MV-4-11 (cell line): ENCODE measurements at places on chromosomes 5 and 9.

GRCh38 chr9:76610011-76610352 lies 151.0 kb downstream of the GCNT1 start:
- DNase-seq, result peak; percentile 73

GRCh38 chr5:89769975-89770374 lies 639.6 kb downstream of the CETN3 start:
- no peak for DNase-seq

- peak; percentile 98 for DNase-seq
Measured at GRCh38 chr5:95646569-95647431, at the start of gene RFESD. Gene RFESD, plus strand, starts transcription at chr5:95646777. Its CDS starts 5,495 bp downstream, at chr5:95652272.

DNA sequence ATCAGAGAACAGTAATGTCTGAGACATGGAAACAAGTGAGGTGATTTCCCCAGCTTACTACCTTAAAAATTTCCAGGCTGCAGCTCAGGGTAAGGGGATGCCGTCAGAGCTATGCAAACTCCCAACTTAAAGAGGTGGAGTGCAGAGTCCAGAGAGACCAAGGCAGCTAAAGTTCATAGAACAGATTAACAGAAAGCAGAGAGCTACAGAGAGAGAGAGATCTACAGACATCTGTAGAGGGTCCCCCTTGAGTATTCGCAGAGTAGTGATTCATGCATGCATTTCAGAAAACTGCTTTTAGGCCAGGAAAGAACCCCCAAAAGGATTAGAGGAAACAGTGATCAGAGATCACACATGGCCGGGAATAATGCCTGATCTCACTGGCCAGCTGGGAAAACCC lies 306.2 kb upstream of the PUM3 start:
- no peak for DNase-seq

- DNase-seq, result no peak
Measured at GRCh38 chr5:96995419-96995818, 59.5 kb downstream of the LNPEP start.

DNA sequence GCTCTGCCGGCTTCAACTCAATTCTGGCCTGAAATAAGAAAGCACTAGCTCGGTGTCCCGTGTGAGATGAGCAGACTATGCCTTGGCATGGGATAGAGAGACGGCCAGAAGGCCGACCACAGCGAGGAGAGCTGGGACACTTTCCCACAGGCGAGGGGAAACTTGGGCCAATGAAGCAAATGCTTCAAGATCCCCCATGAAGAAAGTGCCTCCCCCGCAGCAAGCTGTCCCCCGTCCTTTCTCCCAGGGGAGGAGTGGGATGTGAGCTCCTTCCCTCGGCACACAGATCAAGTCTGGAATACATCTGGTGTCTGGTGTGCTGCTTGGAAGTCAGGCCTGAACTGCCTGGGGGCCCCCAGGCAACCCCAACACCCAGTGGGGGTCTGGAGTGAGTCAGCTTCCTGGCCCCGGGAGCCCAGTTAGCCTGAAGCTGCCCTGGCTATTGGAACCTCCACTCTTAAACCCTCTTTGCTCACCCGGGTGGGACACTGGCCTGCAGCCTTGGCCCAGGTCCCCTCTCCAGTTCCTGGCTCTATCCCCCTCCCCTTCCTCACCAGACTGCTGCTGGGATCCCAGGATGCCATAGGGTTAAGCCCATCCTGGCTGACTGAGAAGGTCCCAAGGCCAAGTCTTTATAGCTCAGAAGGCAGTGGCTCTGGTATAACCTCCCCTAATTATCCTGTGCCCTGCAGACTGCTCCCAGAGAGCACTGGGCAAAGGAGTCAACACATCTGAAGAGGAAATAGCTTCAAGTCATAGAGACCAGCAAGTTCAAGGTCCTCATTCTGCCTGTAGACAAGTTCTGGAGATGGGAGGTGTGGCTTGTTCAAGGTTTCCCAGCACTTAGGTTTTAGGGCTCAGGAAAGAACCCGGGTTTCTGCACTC lies 205.3 kb downstream of the TTLL11 start:
- DNase-seq, result no peak

GRCh38 chr5:96572864-96573512 lies 89.2 kb upstream of the CAST start:
- DNase-seq, result no peak

GRCh38 chr5:36040651-36041536 lies 25.8 kb downstream of the UGT3A2 start:
- no peak for DNase-seq

GRCh38 chr9:89466451-89467277 lies 31.2 kb downstream of the SEMA4D start:
- DNase-seq, result no peak

DNA sequence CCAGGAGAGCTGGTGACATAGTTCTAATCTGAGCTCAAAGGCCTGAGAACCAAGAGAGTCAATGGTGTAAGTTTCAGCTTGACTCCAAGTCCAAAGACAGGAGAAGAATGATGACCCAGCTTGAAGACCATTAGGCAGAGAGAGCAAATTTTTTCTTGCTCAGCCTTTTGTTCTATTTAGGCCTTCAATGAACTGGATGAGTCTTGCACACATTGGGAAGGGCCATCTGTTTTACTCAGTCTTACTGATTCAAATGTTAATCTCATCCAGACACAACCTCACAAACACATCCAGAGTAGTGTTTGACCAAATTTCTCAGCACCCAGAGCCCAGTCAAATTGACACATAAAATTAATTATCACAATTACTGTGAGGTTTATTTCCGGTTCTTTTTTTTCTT lies 7.1 kb upstream of the BTF3 start:
- no peak for DNase-seq

DNA sequence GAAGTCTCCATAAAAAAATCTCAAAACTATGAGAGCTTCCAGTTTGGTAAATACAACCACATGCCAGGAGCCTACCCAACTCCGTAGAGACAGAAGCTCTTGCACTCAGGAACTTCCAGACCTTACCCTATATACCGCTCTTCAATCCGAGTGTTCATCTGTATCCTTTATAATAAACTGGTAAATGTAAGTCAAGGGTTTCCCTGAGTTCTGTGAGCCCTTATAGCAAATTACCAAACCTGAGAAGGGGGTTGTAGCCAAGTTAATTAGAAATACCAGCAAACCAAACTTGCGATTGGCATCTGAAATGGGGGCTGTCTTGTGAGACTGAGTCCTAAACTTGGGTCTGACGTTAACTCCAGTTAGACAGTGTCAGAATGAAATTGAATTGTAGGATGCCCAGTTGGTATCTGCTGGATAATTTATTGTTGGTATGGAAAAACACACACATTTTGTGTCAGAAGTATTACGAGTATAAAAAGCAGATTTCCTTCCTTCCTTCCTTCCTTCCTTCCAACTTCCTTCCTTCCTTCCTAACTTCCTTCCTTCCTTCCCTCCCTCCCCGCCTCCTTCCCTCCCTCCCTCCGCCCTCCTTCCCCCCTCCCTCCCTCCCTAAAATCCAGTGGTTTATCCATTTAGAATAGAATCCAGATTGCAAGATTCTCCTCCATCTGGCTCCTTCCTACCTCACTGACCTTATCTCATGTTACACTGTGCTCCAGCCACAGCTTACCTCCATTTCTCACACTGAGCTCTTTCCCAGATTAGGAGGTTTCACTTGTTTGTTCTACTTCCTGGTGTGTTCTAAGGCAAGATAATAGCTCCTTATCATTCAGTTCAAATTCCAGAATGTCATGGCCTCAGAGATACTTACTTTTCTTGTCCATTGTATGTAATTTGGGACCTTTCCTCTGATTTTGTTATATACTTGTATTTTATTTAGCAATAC lies 196.7 kb downstream of the WDR70 start:
- DNase-seq, result no peak

- no peak for DNase-seq
Measured at GRCh38 chr9:70389621-70390266, 24.7 kb downstream of the KLF9 start.

- DNase-seq, result peak; percentile 16
Measured at GRCh38 chr5:31186672-31187267, 6.7 kb upstream of the CDH6 start.

GRCh38 chr9:128138001-128138400 lies 10.5 kb upstream of the PTGES2 start:
- no peak for DNase-seq

GRCh38 chr9:114389612-114390368 lies 2.0 kb upstream of the AKNA start:
- DNase-seq, result no peak

DNA sequence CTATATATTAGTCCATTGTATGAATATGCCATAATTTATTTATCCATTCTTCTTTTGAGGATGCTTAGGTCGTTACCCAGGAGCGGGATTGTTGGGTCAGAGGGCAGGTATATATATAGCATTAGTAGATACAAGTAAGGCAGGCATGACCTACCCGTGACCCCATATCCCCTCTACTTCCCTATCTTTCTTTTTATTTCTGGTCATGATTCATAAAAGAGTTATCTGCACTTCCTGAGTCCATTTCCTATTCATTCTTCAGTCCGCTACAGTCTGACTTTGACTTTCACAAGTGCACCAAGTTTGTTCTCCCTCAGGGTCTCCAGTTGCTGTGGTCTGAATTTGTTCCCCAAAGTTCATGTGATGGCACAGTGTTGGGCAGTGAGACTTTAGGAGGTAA lies 6.9 kb downstream of the RHOBTB3 start:
- peak; percentile 87 for DNase-seq

DNA sequence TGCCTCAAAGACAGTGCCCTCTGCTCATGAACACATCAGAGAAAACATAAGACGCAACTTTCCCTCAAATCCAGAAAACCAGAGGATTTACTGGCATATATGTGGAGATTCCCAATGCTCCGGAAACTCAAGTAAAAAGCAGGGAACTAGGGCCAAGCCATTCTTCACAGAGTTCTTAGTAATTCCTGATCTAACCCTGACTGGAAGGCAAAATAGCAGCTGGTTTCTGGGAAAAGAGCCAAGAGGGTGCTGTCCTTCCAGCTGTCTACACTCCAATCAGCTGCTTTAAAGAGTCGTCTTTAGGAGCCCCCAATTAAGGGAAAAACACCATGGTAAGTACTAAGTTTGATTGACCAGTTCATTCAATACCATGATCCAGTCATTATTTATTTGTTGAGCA lies 49.6 kb downstream of the GNA14 start:
- no peak for DNase-seq

DNA sequence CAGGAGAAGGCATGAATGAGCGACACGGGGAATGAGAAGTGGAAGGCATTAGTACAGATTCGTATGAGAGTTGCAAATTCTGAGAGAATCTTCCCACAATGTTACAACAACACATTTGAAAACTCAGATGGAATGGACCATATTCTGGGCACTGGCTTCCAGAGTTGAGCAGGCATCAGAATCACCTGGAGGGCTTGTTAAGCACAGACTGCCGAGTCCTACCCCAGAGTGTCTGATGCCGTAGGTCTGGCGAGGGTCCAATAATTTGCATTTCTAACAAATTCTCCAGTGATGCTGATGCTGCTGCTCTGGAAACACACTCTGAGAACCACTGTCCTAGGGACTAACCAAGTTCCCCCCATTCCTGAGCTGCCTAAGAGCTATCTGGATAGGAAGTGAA lies 2.9 kb upstream of the TLX3 start:
- no peak for DNase-seq

- no peak for DNase-seq
Measured at GRCh38 chr9:19947996-19948395, 159.2 kb upstream of the SLC24A2 start.

GRCh38 chr9:9536523-9536922 lies 1076.3 kb downstream of the PTPRD start:
- no peak for DNase-seq

DNA sequence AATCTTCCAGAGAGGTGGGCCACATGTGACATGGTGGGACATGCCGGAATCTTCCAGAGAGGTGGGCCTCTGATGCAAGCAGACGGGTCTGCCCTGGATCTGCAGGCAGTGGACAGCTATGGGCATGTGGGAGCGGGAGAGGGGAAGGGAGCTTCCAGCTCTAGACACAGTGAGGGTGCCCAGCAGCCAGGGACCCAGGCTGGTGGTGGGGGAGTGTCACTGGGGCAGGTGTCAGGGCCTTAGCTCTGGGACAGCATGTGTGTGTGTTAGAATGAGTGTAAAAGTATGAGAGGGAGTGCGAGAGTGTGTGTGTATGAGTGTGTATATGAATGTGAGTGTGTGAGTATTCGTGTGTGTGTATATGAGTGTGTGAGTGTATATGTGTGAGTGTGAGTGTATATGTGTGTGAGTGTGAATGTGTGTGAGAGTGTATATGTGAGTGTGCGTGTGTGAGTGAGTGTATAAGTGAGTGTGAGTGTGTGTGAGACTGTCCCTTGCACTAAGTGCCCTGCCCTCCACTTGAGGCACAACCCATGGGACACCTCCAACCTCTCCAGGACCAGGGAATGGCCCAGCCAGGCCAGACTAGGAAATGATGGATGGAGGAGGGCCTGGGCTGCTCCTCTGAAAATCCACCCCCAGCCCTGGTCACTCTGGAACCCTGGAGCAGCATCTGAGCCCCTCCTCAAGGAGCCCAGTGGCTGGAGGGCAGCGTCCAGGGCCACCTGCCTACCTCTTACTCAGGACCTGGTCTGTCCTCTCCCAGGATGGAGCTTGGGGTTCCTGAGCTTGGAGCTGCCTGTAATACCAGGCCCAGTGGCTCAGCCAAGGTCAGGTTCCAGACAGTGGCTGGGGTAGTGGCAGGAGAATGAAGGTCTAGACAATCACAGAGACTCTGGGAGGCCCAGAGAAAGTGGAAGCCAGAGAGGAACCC lies 122.2 kb downstream of the C9orf50 start:
- no peak for DNase-seq

- no peak for DNase-seq
Measured at GRCh38 chr9:90064248-90064647, 459.4 kb downstream of the GADD45G start.

DNA sequence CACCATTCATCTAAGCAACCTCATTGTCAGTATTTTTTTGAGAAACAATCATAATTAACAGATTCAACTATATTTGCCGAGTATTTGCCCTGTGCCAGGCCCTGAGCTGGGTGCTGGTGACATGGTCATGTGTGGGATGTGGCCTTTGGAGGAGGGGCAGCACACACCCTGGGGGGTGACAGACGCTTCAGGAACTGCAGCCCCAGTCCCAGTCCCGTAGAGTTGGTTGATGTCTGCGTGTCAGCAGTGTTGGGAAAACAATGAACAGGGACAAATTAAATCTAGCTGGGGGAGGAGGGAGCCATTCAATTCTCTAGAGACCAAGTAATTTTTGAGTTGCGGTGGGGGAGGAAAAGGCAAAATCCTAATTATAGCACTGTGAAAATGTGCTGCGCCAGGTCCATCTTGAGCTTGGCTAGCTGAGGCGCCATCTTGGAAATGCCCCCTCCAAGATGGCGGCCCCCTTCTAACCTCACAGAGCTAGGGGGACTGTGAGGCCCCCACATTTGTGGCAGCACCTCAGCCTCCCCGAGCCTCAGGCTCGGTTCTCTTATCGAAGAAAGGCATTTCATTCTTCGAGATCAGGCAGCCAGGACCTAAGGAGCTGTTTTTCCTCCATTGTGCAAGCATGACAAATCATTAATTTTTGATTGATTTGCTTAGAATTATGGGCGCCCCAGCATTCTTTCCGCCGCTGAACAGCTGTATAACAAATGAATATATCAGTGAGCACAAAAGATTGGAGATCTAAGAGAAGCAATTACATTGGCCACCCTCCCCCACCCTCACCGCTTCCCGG lies 87.8 kb downstream of the ZNF618 start:
- DNase-seq, result no peak

- peak; percentile 39 for DNase-seq
Measured at GRCh38 chr9:75085640-75086039, 2.3 kb downstream of the NMRK1 start.

- DNase-seq, result no peak
Measured at GRCh38 chr5:171906703-171907590, 99.5 kb downstream of the FBXW11 start.

GRCh38 chr5:104965006-104965405 lies 1402.4 kb upstream of the NUDT12 start:
- DNase-seq, result no peak
